ENCODE measurements at places on chromosomes 2 and 18. TPM values are rescaled to one million over a fixed set of nuclear protein-coding genes. Genes with fewer than 3 reads are reported as not detected.

UGGT1 gene
- 68.1 TPM for total RNA-seq

GLI2 gene
- total RNA-seq: 11.3 TPM

SERPINB11 gene
- not detected for total RNA-seq

SERPINB2 gene
- total RNA-seq: 0.74 TPM

AQP12A gene
- not detected for total RNA-seq

MROH2A gene
- total RNA-seq: under 0.01 TPM

PLGLB2 gene
- total RNA-seq: 1.1 TPM

CHST10 gene
- total RNA-seq: 8.3 TPM
